ENCODE measurements at places on chromosomes 6 and 20. TPM values are rescaled to one million over a fixed set of nuclear protein-coding genes. Genes with fewer than 3 reads are reported as not detected.
A peak's percentile ranks its signal among the peaks of the same experiment; 100 is the strongest.

The IP6K3 gene
- total RNA-seq, result not detected

The MUCL3 gene
- not detected for total RNA-seq

The GLP1R gene
- 2.1 TPM for total RNA-seq

DNA sequence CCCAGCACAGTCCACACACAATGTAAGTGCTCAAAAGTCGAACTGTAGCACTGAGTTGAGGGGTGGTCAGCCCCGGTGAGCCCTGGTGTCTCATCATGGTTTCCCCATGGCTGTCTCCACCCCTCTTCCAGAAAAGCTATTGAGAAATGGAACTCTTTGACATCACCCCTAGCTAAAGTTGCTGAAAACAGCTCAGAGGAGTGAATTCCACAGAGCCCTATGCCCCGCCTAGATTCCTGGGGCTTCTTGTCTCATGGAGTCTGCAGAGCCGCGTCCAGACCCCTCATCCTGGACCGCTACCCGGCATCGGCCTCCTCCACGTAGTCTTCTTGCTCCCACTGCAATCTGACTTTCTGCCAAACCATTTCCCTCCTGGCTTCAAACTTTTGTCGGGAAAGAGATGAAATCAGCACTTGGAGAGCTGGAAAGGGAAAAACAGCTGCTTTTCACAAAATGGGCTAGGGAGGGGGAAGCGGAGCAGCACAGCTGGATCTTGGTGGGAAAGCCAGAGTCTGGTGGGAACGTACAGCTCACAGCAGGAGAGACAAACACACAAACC, 132.2 kb downstream of the SNX5 start:
- DNase-seq, result no peak

The OVOL2 gene
- 0.25 TPM for total RNA-seq

GRCh38 chr6:167244064-167244960, 46.8 kb upstream of the UNC93A start:
- no peak for DNase-seq

GRCh38 chr6:158270389-158271127, 41.7 kb upstream of the TULP4 start:
- DNase-seq, result peak; percentile 38

DNA sequence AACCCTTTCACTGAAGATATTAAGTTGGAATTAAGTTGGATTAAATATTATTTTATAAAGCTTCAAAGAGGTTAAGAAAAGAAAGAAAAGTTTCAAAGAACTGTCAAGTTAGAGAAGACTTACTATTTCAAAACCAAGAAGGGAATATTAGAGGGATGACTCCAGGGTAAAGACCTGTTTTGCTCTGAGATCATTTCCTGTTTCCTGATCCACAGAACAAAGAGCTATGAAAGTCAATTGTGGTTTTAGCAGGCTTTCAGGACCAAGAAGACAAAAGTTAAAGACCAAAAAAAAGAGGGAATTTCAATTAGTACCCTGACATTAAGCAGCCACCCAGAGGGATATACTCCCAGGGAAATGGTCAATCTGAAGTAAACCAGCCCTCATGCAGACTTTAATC, 19.4 kb downstream of the ESF1 start:
- no peak for DNase-seq

The CD83 gene
- total RNA-seq, result 19.9 TPM

- DNase-seq, result no peak
These were observed 15.5 kb upstream of the HELZ2 start for GRCh38 chr20:63589261-63590217.

DNA sequence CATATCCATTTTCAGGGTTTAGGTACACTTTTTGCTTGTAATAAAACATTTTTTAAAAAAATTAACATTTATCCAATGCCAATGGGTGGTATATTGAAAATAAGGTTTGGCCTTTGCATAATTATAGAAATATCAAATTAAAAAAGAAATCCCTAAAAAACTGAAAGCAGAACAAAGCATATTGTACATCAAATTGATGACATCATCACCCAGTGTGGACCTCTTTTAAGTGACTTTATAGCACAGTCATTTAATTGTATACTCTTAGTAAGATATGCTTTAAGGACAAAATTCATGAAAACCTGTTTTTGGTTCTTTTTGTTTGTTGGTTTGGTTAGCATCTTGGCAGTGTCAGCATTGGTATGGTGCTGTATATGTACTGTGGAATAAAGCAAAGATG, 1.4 kb upstream of the EEF1E1 start:
- no peak for DNase-seq

Measured in activated T-cell treated with anti-CD3 and anti-CD28 coated beads, Interleukin-2, amount 50 U/mL, for 72 hours (primary cell).